ENCODE measurements at places on chromosomes 11 and 22.

DNA sequence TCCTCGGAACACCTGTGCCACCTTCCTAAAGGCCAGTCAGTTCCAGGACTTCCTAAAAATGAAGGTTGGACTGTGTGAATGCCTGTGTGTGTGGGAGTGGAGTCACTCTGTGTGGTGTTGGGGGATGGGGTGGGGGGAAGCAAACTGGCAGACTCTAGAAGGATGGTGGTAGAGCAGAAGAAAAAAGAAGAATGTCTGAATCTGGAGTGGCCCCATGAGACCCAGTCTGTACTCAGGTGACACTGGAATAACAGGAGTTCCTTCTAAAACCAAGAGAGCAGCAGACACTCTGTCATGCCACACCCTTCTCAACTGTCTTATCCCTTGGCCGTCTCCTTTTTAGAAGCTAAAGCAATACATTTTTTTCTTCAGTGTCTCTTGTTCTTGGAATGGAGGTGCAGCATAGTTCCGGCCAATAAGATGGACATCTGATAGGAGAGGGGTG, 82.9 kb downstream of the MAML2 start:
- no peak for DNase-seq

GRCh38 chr11:36928621-36929020, 330.6 kb upstream of the RAG2 start:
- DNase-seq, result no peak

GRCh38 chr11:130052567-130052966, 17.1 kb upstream of the APLP2 start:
- DNase-seq, result no peak

DNA sequence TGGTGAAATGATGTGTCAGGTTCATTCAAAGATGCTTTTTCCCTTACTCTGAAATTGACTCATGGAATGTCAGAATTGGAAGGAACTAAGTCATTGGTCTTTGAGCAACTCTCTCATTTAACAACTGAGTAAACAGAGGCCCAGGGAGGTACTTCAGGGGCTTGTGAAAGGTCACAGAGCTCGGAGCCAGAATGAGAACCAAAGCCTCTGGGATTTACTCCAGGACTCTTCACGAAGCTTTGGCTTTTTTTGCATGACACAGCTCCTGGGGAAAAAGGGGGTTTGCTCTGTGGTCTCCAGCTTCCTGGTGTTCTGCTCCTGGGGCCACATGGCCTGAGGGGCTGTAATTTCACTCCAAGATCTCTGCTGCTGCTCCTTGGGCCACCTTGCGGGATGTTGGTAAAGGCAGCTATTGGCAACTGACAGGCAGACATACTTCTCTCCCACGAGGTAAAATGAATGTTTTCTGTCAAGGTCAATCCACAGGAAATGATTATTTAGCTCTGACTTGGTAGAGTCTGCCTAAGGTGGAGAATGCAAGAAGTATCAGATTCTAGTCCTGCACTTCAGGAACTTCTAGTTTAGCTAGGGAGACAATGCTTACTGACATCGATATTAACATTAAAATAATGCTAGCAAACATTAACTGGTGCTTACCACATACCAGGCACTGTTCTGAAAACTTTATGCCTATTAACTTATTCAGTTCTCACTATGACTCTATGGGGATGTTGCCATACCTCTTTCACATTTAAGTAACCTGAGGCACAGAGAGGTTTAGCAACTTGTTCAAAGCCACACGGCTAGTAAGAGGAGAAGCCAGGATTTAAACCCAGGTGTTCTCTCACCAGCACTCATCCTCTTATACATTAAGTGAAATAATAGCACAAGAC, 16.1 kb downstream of the PKNOX2 start:
- DNase-seq, result no peak

DNA sequence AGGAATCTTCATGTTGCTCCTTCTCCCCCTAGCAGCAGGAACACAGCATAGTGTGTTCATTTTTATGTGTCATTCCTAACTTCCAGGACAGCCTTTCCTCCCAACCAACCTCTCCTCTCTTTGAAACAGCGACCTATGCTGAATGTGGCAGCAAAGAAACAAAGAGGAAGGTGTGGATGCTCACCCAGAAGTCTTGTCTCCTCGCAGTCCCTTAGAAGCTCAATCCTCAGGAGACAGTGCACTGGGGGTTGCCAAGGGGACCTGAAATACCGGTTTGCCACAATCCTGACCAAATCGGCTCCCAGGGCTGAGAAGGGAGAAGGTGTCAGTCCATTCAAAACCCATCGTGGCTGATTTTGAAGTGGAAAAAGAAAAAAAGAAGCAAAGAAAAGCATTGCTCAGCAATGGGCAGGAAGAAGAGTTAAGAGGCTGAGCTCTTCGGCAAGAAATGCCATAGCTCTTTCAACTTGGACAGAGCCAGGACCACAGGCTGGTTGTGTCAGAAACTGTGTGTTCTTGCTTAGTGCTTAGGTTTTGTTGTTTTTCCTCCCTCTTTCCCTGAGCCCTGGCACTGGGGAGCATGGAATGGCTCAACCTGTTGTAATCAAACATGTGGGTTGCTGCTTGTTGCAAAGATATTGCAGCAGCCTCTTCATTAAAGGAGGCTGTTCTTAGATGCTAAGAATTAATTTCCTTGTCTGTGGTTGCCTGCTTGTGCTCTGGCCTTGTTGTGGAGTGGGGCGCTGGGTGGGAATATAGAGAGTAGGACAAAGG, 30.4 kb upstream of the TENM4 start:
- no peak for DNase-seq

DNA sequence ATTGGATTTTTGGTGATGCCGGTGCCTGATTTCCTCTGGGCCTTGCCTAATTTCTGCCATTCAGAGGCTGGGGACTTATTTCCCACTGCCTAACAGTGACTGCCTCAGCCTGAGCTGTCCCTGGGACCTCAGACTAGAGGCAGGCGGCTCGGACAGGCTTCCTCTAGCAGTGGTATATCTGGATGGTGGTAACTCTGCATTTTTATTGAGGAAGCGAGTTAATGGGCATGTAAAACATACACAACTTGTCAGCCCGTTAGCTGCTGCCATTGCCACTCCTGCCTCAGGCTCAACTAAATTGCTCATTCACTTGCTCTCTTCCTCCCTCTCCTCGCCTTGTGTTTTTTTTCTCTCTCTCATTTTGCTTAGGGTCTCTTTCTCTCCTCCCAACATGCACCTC, 561.6 kb downstream of the BUD13 start:
- DNase-seq, result no peak

DNA sequence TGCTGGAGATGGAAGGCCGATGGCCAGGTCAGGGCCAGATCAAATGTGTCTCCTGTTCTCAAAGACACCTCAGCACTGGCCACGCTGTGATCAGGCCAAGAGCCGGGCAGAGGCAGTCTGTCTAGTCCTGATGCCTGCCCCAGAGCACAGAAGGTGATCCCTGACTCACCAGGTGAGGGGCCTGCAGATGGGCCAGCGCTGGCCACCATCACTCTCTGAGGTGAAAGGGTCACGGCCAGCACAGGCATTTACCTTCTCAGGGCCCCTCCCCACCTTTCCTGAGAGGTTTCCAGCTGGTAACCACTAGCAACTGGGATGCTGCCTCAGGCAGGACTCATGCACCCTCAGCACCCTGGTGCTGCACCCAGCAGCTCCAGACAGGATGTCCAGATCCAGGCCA, 2.9 kb downstream of the SBF1 start:
- no peak for DNase-seq

DNA sequence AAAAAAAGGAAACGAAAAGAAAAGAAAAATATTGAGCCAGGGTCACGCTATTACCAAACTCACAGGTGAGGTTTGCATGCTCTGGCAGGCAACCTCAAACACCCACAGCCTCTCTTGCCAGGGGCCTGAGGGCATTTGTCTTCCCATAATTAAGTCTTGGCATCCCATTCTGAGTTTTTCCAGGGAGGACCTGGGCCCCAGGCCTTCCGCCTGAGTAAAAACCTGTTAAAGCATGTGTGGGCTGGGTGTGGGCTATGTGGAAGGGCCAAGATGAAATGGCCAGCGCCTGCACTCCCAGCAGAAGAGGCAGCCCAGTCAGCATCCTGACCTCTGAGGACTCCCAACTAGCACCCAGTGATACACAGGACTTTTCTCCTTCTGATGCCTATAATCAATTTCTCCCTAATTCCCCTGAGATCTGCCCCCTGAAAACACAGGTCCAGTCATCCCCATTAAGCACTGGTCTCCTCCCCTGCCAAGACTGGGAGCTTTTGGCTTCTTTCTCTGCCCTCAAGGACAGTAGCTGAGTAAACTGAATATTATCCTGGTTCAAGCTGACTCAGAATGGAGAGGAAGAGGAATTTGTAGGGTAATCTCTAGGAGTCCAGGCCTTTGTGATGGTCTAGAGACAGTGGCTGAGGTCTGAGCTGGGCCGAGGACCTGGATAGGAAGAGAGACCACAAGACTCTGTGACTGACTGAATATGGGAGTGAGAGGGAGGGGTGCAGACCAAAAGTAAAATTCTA, 35.6 kb upstream of the ACER3 start:
- no peak for DNase-seq

DNA sequence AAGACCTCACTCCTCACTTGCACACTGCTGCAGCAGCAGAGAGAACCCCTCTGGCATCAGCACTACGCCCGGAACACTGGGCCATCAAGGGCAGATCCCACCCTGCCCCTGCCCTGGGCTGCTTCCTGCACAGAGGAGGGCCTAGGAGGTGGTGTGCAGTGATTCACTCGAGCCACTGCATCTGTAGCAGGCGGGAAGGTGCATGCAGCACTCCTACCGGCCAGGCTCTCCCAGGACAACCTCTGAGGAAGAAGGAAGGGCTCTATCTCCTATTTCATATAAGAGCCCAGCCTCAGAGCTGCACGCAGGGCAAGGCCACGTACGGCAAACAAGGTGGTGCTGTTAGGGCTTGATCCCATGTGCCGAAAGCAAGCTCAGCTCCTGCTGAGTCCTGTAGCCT, 14.2 kb downstream of the RANGAP1 start:
- DNase-seq, result no peak

- no peak for DNase-seq
Measured at GRCh38 chr11:73367482-73368024, 8.6 kb upstream of the RELT start.

GRCh38 chr11:119896387-119897045, 167.5 kb upstream of the NECTIN1 start:
- DNase-seq, result no peak

- DNase-seq, result no peak
Measured at GRCh38 chr11:17508791-17509190, 32.1 kb upstream of the ABCC8 start.

- DNase-seq, result no peak
Measured at GRCh38 chr22:48568736-48569330, 1258.8 kb downstream of the BRD1 start.

- DNase-seq, result no peak
Measured at GRCh38 chr11:125262830-125263218, 98.3 kb downstream of the PKNOX2 start.
